Activated T-cell treated with anti-CD3 and anti-CD28 coated beads, Interleukin-2, amount 50 U/mL, for 48 hours (primary cell): ENCODE measurements at places on chromosomes 1 and 21.

DNA sequence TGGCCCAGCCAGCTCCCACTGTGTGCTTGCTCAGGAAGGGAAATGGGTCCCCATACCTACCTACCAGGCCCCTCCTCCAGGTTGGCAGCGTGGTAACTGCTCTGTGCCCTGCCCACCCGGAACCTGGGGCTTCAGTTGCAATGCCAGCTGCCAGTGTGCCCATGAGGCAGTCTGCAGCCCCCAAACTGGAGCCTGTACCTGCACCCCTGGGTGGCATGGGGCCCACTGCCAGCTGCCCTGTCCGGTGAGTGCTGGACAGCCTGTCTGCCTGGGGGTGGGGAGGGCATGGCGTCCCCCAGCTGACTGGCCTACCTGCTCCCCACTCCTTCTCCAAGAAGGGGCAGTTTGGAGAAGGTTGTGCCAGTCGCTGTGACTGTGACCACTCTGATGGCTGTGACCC is 10.8 kb upstream of the LRRC71 start:
- DNase-seq, result no peak

DNA sequence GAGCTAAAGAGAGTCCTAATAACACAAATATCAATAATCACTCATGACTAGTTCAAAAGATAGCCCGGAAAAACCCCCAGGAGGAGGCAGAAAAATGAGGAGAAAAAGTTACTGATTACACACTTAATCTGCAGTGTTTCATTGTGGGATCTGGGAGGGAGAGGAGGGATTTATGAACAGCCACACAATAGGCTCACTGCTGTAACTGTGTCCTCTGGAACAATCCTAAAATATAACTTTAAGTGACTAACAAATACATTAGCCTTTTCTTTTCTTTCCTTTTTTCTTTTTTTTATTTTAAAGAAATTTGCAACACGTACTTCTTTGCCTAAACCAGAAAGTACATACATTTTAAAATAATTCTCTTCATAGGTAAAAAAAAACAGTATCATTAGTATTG is 106.3 kb upstream of the LBR start:
- no peak for DNase-seq

DNA sequence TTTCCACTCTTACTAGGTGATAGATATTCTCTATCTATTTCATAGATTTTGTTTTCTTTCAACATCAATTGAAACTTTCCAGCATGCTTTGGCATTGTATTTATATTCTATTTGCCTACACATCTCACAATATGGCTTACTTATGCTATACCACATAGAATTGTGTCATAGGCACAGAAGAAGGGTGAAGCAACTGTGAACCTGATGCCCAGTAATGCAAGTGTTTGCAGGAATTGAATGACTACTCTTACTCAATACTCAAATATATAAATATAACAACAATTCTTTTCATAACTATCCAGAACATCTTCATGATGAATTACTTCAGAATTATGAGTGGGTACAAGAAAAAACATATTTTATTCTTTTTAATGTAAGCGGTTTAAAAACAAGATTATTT is 165.9 kb downstream of the PTBP2 start:
- DNase-seq, result no peak

DNA sequence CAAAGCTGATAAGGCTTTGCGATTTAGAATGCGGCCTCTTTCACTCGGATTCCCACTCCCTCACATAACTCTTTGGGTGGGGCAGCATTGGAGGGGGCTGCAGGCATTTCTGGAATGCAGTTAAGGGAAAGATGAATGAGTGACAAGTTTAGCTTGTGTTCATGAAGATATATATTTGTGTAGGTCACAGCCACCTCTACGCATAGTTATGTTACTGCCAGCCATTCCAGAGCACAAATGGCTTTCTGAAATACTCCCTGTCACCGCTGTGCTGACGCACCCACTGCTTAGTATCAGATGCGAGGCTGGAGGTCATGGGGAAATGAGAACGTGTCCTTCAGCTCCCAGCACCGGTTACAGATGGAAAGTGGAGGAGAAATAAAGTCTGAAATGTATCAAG is 54.1 kb upstream of the ATP1A1 start:
- no peak for DNase-seq

- no peak for DNase-seq
Measured at GRCh38 chr1:5977494-5978444, 14.5 kb downstream of the NPHP4 start.

DNA sequence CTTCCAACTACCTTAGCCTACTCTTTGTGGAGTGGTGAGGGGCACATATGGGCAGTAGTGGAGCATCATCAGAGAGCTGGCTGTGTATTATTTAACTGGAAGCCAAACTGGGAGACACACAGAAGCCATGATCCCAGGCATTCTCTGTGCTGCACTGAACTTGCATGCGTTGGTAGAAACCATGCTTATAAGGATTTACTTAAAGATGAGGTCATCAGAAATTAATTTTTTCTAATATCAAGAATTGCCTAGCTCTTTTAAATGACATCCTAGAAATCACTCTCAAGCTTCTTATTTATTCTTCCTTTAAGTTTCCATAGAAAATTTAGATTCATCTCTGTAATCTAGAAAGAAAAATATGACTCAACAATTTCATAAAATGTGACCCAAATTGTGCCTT is 136.2 kb downstream of the KCNK1 start:
- DNase-seq, result no peak

GRCh38 chr1:63713627-63714481 is 60.0 kb upstream of the ROR1 start:
- no peak for DNase-seq

DNA sequence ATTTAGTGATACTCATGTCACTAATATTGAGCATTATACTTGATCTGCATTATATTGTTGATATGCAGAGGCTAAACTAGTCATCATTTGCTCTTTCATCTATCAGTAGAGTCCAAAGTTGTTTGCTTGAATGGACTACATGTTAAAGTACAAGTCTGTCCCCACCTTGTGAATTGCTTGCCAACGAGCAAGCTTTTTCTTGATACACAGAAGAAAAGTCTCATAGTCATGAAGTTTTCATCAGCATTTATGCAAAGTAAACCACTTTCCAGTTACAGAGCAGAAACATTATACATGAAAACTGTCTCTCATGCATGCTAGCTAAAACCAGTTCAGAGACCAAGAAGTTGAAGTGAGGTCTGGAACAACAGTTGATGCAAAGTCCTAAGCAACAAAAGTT is 13.0 kb downstream of the SFPQ start:
- DNase-seq, result no peak

DNA sequence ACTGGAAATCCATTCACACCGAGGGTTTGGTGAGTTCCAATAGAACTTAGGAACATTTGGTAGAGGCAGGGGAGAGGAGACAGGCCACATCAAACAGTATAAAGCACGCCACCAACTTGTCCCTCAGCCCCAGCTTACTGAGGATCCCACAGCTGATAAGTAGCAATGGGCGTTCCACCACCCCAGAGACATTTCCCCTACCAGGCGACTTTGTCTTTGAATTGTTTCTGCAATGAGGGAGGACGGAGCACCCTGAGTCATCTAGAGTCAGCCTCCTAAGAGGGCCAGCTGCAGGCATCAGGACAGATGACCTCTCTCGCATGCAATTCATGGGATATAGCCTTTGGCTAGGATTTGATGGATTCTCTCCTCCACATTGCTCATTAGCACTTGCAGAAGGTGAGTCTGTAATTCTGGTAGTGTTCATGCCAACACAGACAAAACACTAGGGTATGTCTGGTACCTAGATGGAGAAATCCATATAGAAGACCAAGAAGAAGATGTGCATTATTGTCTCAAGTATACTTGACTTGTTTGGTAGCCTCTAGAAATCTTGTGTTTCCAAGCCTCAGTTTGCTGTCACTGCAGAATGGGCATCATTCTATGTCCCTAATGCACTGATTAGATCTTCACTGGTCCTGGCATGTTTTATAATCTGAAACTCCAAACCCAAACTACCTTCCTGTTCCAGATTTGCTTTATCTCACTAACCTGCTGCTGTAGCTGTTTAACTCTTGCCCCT is 69.0 kb downstream of the RRAGC start:
- DNase-seq, result no peak

GRCh38 chr1:219020386-219020785 is 153.3 kb upstream of the LYPLAL1 start:
- DNase-seq, result no peak

DNA sequence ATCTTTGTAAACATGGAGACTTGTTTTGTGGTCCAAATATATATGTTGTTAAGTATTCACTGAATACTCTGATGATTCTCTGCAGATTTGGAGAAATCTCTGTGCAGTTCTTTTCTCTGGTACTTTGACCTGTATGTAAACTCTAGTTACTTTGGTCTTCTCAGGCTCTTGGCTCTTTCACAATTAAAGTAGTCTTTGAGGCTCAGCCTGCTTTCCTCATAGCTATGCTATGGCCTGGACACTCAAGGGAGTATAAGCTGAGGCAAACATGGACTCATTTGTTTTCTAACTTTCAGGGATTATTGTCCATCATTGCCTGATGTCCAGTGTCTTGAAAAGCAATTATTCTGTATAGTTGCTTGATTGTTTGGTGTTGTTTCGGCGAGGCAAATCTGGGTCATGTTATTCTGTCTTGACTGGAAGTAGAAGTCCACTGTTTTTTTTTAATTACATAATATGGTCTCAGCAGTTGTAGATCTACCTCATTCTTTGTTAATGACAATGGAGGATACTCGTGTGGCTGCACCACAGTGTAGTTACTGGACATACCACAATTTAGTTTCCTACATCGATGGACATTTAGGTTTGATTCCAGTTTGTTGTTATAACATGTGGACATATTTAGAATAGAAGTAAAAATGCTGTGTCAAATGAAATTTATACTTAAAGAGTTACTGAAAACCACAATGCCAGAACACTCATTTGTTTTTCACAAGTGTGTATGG is 9.2 kb downstream of the PTBP2 start:
- DNase-seq, result no peak

DNA sequence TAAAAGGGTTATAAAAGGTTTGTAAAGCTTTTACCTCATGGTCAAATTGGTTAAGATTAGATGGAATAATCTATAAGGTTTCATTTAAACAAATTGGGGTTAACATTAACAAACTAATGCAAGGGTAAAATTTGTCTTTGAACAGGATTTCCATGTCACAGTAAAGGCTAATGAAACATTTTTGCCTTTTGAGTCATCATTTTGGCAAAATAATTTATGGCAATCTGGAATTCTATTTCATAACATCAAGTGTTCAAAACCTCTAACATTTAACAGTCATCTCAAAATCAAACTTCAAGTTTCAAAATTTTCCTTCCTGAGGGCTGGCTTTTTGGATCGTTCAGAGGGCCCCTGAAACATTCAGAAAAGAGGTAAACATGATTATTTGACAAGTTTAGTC is 6.6 kb upstream of the CD46 start:
- no peak for DNase-seq

- DNase-seq, result peak; percentile 63
Measured at GRCh38 chr21:33434770-33435360, 31.7 kb downstream of the IFNGR2 start.

DNA sequence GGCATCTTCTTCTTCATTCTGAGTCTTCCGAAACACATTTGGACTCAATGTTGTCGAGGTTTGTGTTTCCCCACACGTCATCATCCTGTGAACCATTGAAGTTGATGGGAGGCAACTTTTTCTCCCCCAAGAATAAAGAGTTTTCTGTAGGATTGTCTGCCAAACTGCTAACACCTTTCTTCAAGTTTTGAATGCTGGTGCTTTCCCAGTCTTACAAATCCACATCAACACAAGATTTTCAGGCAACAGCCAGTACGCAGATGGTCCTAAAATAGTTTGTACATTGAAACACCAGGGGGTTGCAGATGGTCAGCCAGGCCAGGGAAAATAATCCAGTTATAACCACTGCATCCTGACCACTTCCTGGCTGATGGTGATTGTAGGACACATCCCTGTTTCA is 187.9 kb downstream of the DISC1 start:
- DNase-seq, result no peak

- no peak for DNase-seq
Measured at GRCh38 chr1:51749151-51749550, 129.4 kb downstream of the NRDC start.

DNA sequence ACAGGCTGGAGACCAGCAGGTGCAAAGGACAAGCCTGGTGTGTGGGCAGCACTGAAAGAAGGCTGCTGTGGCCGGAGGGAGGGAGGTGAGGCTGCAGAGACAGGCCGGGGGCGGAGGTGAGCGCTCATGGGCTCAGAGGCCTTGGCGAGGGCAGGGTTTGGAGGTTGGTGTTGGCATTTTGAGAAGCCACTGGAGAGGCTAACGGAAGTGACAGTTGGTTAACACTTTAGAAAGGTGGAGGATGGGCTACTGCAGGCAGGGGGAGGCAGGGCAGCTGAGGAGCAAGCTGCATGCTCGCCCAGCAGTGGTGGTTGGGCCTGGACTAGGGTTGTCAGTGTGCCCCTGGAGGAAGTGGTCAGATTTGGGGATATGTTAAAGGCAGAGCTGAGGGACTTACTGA is 37.5 kb downstream of the QSOX1 start:
- no peak for DNase-seq

DNA sequence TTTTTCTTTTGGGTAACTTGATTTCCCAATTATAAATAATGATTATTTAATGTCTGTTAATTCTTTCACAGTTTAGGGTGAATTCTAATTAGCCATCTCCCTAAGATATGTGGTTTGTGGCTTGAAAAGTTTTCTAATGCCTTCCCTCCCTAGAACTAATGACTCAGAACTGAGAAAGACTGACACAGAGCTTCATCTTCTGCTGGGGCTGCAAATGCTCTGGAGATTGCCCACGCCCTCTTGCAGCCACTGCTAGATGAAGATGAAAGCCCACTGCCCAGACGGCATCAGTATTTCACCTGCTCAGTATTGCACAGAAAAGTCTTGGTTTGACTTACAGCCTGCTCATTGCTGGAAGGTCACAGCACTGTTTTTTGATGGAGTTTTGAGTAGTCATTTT is 101.5 kb downstream of the ST6GALNAC3 start:
- DNase-seq, result peak; percentile 44

DNA sequence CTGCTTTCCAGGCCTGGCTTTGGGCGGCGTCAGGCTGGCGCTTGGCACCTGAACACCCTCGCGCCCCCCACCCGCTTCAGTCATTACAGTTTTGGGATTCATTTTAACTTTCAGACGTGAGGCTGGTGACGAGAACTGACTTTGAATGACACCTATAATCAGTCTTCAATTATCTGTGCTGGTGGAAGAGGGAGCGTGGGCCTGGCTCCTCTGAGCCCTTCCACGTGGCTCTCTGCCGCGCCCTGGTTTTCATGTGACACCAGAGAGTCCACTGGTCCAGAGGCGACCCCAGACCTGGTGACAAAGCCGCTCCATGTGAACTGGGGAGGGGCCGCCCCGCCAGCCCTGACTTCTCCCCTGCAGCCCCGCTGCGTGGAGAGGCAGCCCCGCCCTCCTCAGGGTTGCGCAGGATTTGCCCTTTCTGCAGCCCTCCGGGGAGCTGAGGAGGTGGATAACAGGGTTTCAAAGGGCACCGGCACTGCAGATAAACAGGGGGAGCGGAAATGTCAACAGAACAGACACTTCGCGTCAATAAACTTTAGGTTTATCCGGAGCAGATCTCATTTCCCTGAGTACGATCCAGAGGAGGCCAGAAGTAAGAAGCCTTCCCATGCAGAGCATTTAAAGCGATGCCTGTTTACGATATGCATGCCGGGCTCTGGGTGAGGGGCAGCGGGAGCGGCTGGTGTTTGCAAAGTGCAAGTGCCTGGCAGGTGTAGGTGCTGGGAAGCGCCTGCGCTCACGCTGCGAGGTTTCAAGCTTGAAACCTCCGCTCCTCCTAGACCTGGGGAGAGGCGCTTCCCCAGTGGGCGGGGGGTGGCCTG is 56.4 kb downstream of the AJAP1 start:
- no peak for DNase-seq
